ENCODE measurements at places on chromosomes 2 and 18. TPM values are rescaled to one million over a fixed set of nuclear protein-coding genes. Genes with fewer than 3 reads are reported as not detected.
A peak's percentile ranks its signal among the peaks of the same experiment; 100 is the strongest.

The CAVIN2 gene
- total RNA-seq, result 23.2 TPM

- no peak for DNase-seq
- H3K4me1 ChIP-seq, result no peaks in the 10 kb centered on the region
These were observed 1.8 kb upstream of the WIPF1 start for GRCh38 chr2:174599310-174599921.

DNA sequence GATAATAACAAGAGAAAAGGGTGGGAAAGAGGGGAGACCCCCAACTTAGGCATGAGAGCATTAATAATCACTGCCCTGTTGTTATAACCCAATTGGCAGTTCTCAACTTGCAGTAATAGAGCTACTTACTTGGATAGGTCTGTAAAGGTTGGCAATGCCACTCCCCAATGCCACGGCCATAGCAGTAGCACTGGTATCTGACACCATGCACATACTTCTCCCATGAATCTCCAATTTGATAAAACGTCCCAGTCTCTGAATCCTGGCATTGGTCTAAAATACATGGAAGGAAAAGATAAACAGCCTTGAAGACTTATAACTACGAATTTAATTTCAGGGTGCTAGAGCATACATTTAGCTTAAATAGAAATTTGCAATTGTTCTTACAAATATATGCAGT, 16.8 kb downstream of the FN1 start:
- peaks cover 6% of the 10 kb centered on the region for H3K4me1 ChIP-seq
- no peaks in the 10 kb centered on the region for H3K27me3 ChIP-seq
- no peak overlapping the region for H3K4me3 ChIP-seq
- H3K36me3 ChIP-seq, result peaks cover 21% of the 10 kb centered on the region
- peak overlapping the region; percentile 51 for H3K27ac ChIP-seq

- H3K27me3 ChIP-seq, result no peaks in the 10 kb centered on the region
- H3K4me3 ChIP-seq, result no peak overlapping the region
- H3K27ac ChIP-seq, result no peak overlapping the region
- H3K36me3 ChIP-seq, result no peaks in the 10 kb centered on the region
- no peaks in the 10 kb centered on the region for H3K4me1 ChIP-seq
These were observed 737.2 kb upstream of the HS6ST1 start for GRCh38 chr2:129055824-129056223.

Measured in aorta (tissue), 5 donors.